Fibroblast of gingiva (primary cell): ENCODE measurements at places on chromosomes 12 and 14.

DNA sequence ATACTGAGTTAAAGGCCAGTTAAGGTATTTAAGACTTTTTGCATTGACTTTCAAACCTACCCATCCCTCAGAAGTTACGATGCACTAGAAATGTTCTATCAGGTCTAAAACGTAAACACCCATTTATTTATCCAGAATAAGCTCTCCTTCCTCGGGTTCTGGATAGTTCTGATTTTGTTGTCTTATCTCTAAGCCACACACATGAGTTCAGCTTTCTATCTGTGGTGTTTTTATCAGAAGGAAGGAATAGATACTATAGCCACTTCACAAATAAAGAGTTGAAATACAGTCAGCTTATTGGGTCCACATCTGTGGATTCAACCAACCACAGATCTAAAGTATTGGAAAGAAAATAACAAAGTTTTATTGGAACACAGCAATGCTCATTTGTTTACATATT, 5.4 kb downstream of the SFSWAP start:
- no peak for DNase-seq

DNA sequence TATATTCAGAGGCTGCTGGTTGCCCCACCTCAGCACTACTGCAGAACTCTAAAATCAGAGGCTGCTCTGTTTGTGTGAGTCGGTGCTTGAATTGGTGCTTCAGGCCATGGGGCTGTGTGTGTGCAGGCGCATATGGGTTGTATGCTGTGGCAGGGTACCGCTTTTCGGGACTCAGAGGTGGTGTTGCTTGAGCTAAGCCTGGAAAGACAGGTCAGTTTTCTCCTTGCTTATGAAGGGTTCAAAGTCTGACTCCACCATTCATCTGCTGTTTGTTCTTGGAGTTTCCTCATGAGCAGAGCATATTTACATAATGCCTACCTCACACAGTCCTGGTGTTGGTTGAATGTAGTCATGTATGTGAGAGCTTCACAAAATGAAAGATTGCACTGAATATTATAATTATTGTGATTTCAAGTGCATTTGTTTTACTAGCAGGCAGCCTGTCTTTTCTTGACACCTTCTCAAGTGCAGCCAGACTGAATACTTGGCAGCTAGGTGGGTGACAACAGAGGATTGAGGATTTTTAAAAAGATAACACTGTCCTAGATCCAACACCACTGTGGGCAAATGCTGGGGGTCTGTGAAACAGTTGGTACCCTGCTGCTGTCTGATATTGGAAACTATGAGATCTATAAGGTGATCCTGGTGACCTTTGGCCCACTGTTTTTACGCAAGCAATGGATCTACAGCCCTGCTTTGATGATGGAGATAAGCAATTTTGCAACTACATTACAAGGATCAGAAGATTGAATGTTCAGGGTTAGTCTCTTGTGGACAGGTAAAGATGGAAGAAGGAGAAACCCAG, 1.0 kb upstream of the ANG start:
- DNase-seq = no peak

GRCh38 chr12:123115409-123116121, 35.3 kb downstream of the PITPNM2 start:
- peak; percentile 86 for DNase-seq

DNA sequence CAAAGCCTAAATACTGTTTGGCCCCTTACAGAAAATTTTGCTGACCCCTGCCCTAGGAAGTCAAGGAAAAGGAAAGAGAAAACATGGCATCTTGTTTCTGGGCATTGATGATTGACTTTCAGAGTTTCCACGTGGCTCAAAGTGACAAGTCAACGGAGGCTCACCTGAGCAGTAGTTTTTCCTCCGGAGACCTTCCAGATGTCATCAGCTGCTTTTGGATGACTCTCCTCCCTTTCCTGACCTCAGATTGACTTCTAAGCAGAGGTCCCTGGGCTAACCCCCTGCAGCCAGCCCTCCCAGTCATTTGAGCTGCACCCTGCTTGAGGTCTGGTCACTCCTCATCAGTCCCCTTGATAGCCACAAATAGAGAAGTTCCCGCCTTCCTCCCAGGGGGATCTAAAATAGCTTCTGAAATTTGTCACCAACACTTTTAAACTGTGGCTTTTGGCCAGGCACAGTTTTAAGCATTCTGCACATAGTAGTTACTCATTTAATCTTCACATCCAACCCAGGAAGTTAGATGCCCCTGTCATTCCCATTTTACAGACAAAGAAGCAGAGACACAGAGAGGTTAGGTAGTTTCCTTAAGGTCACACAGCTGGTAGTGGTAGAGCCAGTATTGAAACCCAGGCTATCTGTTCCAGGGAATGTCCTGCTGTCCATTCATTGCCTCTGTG, 143.4 kb downstream of the CHST11 start:
- DNase-seq = no peak

GRCh38 chr12:575948-576614, 87.2 kb downstream of the NINJ2 start:
- peak; percentile 39 for DNase-seq

- DNase-seq = no peak
These were observed 250.8 kb upstream of the LRFN5 start for GRCh38 chr14:41355866-41356265.

DNA sequence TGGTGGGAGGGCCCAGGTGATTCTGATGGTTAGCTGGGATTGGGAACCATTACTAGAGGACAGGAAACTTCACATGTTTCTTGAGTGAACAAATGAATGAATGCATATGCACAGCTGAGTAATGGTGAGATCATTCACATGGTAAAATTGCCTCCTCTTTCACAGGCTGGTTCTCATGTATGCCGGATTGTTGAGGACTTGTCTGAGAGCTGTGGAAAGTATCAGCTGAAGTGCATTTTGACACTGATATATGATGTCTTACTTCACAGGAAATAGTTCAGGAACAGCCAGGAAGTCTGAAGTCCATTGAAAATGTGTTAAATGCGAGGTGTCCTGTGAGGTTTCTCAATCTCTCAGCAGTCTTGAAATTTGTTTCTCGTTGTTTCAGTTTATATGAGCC, 77.6 kb upstream of the DACT1 start:
- no peak for DNase-seq

GRCh38 chr12:47102406-47102805, 22.6 kb upstream of the AMIGO2 start:
- DNase-seq = no peak
